ENCODE measurements at places on chromosomes 6 and 20. TPM values are rescaled to one million over a fixed set of nuclear protein-coding genes. Genes with fewer than 3 reads are reported as not detected.

Gene TTLL9
- 0.05 TPM for total RNA-seq

DNA sequence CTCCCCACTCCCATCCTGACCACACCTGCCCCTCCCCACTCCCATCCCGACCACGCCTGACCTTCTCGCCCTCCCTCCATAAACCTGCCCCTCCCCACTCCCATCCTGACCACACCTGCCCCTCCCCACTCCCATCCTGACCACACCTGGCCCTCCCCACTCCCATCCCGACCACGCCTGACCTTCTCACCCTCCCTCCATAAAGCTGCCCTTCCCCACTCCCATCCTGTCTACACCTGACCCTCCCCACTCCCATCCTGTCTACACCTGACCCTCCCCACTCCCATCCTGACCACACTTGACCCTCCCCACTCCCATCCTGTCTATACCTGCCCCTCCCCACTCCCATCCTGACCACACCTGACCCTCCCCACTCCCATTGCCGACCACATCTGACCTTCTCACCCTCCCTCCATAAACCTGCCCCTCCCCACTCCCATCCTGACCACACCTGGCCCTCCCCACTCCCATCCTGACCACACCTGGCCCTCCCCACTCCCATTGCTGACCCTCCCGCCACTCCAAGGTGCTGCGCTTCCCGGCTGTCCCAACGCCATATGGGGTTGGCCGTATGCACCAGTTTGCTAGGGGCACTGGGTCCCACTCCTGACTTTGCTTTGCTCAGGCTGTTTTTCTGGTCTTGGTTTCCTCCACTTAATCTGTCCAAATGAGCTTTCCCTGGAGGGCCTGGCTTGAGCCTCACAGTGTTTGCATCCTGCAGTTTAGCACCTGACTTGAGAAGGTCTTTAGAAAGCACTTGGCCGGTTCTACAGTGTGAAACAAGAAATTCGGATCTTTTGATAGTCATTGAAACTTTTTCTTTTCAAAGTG is 2.9 kb downstream of the KIF25 start:
- H3K27ac ChIP-seq = no peak overlapping the region
- DNase-seq = no peak
- peaks cover 14% of the 10 kb centered on the region for H3K4me1 ChIP-seq

- H3K27ac ChIP-seq = no peak overlapping the region
- H3K27me3 ChIP-seq = no peaks in the 10 kb centered on the region
- no peak for DNase-seq
- H3K4me1 ChIP-seq = no peaks in the 10 kb centered on the region
These were observed 53.2 kb downstream of the RAMACL start for GRCh38 chr6:166533205-166533824.

DNA sequence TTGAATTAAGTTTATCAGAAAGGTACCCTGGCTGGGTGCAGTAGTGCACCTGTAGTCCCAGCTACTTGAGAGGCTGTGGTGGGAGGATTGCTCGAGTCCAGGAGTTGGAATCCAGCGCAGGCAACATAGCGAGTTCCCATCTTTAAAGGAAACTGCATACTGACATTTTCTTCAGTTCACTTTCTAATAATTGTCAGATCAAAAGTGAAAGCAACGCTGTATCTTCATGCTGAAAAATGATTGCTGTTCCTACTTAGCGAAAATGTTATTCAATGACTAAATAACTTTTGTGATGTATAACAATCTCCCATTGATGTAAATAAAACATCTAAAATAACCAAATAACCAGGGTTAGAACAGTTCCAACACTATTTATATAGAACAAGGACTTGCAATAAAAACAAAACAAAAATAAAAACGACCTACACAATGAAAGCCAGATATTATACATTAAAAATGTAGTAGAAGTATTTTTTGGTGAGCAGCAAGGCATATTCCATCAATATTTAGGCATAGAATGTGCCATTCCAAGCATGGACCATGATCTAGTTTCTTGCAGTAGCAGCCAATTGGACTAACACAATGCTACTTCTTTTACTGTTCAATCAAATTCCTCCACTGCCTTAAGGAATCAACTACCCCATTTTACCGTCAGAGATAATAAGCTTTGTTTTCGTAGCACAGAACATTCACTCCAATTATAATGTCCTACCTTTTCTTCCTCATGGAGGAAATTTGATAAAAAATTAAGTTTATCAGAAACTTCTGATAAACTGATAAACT is 1.5 kb downstream of the LATS1 start:
- H3K4me1 ChIP-seq = peaks cover 62% of the 10 kb centered on the region
- DNase-seq = no peak
- no peaks in the 10 kb centered on the region for H3K27me3 ChIP-seq
- H3K36me3 ChIP-seq = no peaks in the 10 kb centered on the region
- H3K27ac ChIP-seq = peak overlapping the region; percentile 100

Gene SLCO4A1
- 12.7 TPM for total RNA-seq

All from left ventricle myocardium inferior (tissue), 1 donor.